ENCODE measurements at places on chromosomes 12 and 14.

- DNase-seq: no peak
These were observed 2.3 kb upstream of the SLC25A3 start for GRCh38 chr12:98591209-98591608.

- no peak for DNase-seq
These were observed 903 bp downstream of the PARPBP start for GRCh38 chr12:102120886-102121285.

DNA sequence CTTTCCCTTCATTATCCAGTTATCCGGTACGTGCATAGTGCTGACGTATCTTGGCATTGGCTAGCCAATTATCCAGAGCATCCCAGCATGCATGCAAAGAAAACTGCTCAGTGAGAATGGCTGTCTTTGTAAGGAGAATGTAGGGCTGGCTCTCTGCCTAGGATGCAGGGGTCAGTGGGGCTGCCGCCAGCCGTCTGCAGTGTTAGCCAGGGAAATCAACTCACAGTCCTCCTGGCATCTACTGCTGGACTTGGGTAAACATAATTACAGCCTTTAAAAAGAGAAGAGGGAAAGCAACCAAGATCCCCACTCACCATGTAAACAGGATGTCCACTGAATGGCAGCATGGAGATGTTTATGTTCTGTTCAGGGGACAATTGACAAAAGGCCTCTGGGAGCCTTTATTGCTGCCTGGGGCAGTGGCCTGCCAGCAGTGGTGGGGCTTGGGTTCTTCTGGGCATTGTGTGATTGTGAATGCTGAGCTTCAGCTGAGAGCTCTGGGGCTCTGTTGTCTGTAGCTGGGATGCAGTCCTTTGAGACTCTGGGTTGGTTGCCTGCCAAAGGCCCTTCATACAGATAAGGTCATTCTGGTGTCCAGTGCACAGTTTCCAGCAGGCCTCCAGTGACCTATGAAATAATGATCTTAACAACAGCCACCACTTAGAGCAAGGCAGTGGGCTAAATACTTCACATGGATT, 121.8 kb downstream of the TBC1D30 start:
- DNase-seq: no peak

GRCh38 chr14:94921882-94922585, 152.1 kb upstream of the GSC start:
- no peak for DNase-seq

GRCh38 chr12:3962631-3963483, 89.7 kb upstream of the PARP11 start:
- no peak for DNase-seq

GRCh38 chr14:24979725-24980239, 70.2 kb downstream of the STXBP6 start:
- no peak for DNase-seq

DNA sequence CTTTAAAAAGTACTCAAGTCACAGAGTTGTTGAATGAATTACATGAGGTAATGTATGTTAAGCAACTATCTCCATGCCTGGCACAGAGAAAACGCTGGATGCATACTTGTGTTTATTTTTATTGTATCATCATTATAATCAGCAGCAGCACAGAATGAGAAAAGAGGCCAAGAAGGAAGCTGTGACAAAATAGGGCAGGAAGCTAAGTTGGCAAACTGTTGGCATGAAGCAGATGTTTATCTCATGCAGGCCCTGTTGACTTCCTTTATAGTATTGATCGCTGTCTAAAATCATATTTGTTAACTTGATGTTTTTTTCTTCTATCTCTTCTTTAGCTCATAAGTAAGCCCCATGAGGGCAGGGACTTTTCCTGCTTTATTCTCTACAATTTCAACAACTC, 466.6 kb downstream of the TRHDE start:
- no peak for DNase-seq

- no peak for DNase-seq
These were observed 39.9 kb downstream of the KIF26A start for GRCh38 chr14:104178279-104178678.

DNA sequence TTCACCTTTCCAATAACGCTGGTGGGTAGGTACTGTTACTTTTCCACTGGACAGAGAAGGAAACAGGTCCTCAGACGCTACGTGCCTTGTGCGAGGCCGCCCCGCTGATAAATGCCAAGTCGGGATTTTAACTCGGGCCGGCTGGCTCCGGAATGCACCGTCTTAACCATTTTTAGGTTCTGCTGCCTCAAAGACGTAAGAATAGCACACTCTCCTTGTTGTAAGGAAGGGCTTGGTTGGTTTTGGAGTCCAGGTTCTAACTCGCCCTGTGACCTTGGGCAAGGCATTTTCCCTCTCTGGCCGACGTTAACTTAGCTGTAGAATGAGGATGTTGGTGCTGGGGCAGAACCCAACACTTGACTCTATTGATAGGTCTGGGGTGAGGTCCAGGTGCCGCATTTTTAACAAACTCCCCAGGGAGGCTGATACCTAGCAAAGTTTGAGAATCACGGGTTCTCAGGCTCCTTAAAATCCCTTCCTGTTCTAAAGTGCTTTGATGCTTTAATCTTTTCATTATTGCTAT, 814 bp downstream of the ANKRD13A start:
- no peak for DNase-seq

- DNase-seq: no peak
These were observed 121.9 kb downstream of the ETV6 start for GRCh38 chr12:11771356-11771755.

DNA sequence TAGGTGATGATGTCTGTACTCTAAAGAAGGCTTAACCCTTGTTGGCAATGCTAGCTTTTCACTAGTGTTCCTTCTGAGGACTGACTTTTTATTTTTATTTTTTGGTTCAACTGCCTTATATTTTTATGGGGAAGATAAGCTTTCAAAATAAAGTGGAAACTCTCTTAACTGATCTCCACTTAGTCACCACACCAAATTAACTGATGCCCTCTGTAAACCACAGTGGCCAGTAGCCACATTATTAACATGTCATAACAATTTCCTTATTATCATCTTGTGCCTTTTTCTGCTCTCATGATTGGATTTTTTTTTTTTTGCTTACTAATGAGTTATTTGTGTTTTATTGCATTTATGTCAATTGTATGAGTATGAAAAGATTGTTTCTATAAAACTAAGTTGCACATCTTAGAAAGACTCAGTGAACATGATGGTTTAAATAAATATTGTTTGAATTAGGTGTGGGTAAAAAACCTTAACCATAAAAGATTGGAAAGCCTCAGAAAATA, 56.9 kb downstream of the SCFD1 start:
- no peak for DNase-seq

DNA sequence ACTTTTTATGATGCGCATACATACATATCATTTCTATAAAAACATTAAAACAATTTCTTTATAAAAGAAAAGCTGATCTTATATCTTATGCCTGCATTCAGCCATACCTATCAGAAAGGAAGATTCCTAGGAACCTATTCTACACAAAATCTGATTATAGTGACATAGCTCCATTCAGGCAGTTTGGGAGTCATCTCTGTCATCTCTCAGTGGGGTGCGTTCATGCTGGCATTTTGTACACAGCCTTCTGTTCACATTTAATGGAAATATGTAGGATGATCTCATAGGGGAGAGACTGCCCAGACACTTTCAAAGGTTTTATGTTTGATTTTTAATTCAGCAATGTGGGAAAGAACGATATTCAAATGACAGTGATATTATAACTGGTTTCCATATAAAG, 52.9 kb downstream of the ATL1 start:
- DNase-seq: no peak

DNA sequence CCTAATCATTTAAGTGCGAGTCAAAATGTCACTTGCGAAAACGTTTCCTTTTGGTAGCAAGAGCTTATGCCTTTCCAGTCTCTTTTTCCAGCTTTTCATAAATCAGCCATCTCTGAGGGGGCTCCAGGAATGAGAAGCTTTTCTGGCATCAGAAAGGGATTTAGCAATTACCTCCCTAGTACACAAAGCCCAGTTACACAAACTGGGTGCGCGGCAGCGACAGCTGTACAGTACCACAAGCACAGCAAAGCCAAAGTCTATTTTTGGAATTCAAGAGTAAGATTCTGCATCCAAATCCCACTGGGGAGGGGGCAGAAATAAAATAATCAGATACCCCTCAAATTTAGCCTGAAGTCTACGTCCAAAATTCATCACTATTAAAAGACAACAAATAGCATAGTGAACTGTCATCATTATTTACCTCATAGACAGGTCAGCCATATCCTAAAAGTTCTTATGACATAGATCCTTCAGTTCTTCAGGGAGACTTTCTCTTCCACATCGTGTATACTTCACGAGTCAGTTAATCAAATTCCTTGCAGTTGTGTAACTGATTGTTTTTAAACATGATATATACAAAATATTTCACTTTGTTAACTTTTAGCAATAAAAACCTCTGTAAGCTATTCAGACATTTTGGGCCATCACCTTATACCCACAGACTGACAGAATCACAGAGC, 150.8 kb downstream of the TTC7B start:
- DNase-seq: no peak

DNA sequence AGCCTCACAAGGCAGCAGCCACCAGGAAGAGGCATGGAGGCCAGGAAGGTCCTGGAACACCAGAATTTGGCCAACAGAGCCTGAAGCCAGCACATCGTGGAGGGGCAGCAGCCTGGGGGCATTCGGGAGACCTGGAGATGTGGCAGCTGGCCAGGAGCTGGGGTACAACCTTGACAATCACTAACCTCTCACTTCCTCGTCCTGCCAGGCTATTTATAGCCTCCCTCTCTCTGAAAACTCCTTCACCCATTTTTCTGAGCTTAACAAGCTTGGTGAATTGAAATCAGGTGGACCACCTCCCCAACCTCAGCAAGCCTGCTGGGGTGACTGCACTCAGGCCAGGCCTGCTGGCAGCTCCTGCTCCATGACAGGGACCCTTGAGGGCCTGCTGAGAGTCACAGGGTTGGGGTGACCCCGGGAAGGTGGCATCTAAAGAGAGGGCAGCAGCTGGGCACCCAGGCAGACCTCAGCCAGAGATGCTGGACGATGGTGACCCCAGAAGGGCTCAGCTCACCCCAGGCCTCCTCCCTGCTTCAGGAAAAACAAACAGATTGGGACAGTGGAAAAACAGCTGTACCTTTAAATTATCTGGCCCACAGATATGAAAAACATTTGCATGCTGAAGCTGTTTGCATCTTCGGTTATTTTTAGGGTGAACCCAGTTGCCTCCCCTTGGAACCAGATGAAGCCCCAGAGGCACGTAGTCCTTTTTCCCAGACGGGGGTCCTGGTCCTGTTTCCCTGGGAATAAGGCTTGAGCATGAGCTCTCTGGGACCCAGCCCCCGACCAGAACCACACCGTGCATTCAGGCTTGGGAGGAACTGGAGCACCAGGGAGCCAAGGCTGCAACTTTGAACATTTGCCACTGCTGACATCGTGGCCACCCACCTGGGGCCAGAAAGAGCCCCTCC, 67.0 kb downstream of the PITPNM2 start:
- DNase-seq: no peak

DNA sequence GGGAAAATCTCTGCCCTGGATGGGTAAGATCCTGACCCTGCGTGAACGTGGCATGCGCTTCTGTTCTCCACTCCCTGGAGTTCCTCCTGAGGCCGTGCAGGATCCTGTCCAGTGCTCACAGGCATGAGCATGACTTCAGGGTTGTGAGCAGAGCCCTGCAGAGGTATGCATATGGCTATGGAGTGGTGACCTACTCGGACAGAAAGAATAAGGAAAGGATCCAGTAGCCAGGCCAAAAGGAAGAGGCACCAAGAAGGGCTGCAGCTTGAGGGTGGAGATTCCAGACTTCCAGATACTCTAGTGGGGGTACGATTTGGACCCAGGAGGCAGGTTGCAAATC, 20.8 kb upstream of the CD27 start:
- no peak for DNase-seq

DNA sequence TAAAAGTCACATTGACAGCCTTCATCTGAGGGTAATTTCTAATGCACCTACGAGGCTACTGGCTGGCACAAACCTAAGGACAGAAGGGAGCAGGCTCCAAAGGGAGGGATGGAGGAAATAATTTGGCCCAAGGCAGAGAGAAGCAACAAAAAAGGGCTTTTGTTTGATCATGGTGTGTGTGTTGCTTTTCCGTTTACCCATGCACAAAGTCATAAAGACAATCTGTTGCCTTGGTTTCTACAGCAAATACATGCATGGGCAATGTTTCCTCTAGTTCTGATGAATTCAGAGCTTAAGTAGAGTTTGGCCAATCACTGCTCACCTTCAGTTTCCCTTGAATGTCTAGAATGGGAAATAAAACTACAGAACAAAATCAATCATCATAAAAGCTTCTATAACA, 262.5 kb upstream of the CAND1 start:
- DNase-seq: no peak
